Pons (tissue), 1 donor: ENCODE measurements at places on chromosomes 11 and 22.
A peak's percentile ranks its signal among the peaks of the same experiment; 100 is the strongest.

- DNase-seq = no peak
These were observed 7.8 kb upstream of the MS4A1 start for GRCh38 chr11:60447846-60448245.

DNA sequence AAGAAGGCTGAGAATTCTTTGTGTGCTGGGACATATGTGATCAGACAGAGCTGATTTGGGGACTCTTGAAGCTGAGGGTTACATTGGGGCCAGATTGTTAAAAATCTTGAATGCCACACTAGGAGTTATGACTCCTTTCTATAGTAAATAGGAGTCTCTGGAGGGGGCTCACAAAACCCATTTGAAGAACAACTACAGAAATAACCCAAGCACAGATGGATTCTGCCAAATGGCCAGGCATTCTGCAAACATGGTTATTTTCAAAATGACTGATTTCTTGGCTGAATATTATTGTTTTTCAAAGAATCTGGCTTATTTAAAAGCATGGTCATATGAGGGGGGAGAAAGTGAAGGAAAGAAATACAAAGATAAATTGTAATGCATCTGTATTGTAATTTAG, 625.5 kb upstream of the TENM4 start:
- DNase-seq = no peak

DNA sequence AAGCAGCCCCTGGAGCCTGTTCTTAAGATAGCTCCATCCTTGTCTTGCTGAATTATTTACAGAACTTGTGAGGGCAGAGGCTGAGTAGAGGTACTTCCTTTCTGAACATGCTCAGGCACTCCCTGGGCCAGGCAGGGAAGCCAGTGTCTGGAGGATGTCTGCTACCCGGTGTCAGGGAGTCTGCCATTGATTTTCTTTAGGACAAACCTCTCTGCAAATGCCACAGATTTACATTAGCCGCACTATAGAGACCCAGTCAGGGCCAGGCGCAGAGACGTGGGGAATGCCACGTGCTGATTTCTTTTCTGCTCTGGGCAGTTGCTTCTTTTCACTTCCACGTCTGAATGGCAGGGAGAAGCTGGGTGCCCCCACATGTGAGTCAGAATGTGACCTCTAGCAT, 585.5 kb downstream of the NTM start:
- no peak for DNase-seq

GRCh38 chr11:66848671-66849500, 5.6 kb downstream of the RCE1 start:
- DNase-seq = no peak

DNA sequence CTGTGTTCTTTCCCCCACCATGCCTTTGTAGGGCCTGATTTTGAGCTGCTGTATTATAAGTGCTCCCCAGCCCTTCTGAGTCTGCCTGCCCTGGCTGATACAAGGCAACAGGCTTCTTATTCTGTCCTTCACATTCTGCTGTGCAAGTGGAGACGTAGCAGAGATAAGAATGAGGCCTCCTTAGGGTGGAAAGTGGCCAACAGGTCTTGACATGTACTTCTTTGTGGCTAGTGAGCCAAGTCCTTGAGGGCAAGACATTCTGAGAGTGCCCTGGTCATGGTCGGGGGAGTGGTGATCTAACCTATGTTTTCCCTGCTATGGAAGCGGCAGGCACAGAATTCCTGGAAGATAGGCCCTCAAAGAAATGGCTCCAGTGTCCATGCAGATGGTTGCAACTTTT, 235.7 kb upstream of the CADM1 start:
- no peak for DNase-seq

DNA sequence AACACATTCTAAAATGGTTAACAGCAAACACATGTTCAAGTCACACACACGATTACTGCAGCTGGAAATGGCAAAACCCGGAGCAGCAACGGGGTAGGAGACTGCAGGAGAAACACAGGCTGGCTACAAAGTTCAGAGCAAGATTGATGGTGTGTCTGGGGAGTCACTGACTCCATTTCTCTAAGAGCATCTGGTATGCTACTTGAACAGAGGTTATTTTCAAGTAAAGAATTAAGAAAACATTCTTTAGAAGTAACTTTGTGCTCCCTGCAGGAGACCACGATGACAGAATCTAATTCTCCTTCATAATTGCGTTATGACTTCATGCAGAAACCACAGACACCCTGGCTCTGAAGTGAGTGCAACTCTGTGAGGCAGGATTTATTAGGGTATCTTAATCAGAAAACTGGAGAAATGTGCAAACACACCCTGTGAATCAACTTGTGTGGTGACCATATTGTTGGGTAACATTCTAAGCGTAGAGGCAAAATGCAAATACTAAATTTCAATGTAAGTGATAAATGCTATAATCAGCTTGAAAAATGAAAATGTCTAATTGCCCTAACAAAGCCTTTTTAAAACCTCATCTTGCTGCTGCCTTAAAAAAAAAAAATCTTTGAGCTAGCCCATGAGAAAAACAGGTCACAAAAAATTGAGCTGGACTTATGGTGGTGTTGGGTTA, 303.0 kb downstream of the CADM1 start:
- no peak for DNase-seq

DNA sequence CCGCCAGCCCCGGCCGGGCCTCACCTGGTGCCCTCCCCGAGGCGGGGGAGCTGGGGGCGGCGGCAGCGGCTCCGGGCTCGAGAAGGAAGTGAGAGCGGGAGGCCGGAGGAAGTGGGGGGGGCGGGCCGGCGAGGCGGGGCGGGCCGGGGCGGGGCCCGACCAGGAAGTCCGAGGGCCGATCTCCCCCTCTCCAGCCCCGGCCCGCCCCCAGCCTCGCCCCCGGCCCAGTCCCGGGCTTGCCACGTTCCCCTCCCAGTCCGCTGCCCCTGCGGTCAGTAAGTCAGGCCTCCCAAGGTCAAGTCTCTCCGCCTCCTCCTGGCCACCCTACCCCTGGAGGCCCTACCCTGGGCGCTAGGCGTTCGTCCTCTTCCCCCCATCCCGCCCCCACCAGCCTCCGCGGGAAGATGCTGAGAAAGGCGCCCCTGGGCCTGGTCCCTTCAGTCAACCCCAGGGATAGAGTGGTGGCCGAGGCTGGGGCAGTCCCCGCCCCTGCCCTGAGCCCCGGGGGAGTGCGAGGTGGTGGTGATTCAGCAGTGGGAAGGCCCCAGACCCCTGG, at the start of gene RHOG:
Gene RHOG (minus strand): TSS at position 90 of the 556 bp plus-strand sequence. CDS start 12,821 bp downstream, outside the sequence.
- no peak for DNase-seq

- no peak for DNase-seq
These were observed 15.1 kb downstream of the FXYD6 start for GRCh38 chr11:117861151-117862018.

DNA sequence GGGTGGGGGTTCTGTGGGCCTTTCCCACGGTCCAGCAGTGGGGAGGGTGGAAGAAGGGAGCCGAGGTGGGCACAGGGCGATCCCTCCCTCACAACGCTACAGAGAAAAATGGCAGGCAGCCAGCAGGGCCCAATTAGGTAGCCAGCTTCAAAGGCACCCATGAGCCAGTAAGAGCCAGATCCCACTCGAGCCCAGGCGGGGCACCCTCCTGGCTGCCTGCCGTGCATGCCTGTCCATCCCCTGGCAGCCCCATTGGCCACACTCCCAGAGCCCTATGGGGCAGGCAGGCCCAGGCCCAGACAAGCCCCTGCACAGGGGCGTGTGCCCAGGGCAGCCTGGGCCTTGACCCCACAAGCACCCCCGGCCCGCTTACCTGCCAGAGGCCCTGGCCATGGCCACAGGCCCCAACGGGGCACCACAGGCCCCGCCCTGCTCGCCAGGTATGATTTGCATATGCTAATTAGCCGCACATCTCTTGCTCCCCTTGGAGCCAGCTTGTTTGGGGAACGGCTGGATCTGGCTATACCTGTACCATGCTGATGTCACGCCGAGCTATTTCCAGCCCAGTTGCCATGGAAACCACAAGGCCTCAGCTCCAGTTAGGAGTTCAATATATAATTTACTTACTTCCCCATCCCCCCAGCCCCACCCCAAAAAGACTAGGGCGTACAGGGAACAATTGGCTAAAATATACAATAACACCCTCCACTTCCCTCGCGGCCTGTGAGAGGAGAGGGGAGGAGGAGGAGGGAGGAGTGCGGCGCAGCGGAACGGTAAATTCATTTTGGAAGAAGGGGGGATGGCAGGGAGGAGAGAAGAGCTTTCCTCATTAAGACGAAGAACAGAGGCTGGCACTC, 47.5 kb upstream of the TCF20 start:
- no peak for DNase-seq

DNA sequence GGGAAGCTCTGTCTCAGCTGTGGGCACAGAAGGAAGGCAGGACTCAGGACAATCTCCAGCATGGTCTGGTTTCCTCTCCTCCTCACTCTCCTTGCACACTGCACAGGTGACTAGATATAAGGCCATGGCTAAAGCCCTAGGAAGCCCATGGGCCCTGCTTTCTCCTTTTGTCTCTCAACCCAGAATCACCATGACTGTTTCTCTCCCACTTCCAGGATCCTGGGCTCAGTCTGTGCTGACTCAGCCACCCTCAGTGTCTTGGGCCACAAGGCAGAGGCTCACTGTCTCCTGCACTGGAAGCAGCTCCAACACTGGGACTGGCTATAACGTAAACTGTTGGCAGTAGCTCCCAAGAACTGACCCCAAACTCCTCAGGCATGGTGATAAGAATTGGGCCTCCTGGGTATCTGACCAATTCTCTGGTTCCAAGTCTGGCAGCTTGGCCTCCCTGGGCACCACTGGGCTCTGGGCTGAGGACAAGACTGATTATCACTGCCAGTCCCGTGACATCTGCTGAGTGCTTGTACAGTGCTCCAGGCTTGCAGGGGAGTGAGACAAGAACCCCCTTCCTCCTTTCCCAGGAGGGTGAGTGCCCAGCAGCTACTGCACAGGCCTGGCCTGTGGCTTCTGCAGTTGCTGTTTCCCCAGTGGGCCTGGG, 104.0 kb upstream of the TOP3B start:
- DNase-seq = no peak

DNA sequence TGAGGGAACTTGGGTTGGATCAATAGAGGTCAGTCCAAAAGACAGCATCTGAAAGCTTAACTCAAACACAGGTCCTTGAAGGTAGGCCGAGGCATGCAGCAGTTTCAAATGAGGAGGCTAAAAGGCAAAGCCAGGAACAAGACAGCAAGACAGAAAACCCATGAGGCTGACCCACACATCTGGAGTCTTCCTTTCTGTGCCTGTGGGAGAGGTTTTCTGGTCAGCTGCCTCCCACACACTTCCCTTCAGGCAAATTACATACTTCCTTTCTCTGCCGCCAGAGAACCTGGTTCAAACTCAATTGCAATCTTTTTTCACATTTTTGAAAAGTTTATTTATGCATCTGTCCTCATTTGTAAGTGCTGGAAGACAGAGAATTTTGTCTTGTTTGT, 29.8 kb upstream of the CRTAM start:
- DNase-seq = no peak

- DNase-seq = no peak
These were observed 72.4 kb downstream of the PANX1 start for GRCh38 chr11:94201004-94201465.

- DNase-seq = no peak
These were observed 486 bp downstream of the PCNX3 start for GRCh38 chr11:65615950-65616574.

DNA sequence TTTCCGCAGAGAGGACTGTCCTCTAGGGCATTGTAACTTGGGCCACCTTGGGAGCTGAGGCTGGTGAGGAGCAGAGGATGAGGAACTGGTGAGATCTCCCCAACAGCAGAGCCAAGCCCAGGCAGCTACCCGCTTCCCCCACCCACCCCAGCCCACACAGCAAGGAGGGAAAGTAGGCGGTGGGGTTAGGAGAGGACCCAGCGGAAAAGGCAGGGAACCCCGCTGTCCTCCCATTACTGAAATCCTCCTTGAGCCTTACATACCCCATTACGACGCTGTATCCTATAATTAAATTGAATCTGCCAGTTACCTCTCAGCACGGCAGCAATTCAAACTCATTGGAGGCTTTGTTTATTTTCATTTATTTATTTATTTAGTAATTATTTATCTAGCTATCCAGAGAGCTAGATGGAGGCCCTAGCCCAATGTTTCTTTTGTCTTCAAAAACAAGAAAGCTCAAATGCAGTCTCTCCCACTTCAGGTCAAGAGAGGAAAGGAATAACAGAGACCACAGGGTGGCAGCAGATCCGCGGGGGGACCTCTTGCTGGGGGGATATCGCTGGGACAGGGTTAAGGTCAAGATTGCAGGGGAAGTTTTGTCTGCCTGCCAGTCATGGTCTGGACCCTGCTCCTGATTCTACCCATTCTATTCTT, 218.0 kb downstream of the ST3GAL4 start:
- DNase-seq = no peak

DNA sequence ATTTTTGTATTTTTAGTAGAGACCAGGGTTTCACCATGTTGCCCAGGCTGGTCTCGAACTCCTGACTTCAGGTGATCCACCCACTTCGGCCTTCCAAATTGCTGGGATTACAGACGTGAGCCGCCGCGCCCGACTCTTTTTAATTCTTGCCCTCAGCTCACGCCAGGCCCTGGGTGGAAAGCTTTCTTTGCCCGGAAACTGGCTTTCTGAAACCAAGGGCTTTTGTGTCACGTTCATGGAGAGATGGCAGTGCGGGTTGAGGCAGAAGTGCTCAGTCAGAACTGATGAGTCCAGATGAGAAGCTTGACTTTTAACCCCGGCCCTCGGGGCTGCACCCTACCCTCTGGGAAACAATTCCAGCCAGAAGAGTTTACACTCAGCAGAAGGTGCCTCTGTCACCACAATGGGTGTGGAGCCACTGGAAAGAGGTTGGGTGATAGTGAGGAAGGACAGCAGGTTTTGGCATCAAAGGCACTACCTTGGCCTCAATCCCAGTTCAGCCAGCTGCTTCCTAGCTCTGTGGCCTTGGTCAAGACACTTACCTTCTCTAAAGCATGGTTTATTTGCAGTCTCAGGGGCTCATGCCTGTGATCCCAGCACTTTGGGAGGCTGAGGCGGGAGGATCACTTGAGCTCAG, 890 bp upstream of the ARFGAP3 start:
- peak; percentile 16 for DNase-seq

- DNase-seq = no peak
These were observed 103.6 kb upstream of the HSD17B12 start for GRCh38 chr11:43576803-43577521.

- DNase-seq = peak; percentile 61
These were observed 37.7 kb downstream of the NTM start for GRCh38 chr11:131408025-131408640.

- no peak for DNase-seq
These were observed 33.3 kb downstream of the BARX2 start for GRCh38 chr11:129408865-129409444.

DNA sequence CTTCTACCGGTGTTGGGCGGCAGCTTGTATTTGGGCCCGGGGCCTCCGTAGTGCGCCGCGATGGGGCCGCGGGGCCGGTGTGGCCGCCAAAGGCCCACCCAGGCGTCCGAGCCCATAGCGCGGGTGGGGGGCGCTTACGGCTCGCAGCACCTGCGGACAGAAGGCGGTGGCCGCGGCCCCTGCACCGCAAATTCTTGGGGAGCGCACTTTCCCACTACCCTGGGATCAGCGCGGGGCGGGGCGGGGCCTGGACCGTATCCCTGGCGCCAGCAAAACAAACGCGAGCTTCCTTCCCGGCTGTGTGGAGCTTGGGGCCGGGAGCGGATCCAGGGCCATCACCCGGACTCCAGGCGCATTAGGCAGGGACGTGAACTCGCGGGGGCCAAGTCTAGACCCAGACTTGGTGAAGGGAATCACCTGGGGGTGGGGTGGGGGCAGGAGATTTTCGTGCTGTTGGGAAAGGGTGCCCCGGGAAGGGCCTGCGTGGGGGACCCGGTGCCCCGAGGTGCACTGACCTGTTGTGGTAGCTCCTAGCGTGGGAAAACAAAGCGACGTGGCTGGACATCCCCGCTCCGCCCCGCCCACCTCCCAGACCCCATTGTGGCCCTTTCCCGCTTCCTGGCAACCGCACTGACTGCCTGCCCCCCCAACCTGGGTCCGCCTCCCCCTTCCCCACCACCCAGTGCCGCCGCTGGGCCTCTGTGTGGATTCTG, 2.3 kb upstream of the TYMP start:
- DNase-seq = no peak
